Right atrium auricular region (tissue), 2 donors: ENCODE measurements at places on chromosomes 3 and 15.

DNA sequence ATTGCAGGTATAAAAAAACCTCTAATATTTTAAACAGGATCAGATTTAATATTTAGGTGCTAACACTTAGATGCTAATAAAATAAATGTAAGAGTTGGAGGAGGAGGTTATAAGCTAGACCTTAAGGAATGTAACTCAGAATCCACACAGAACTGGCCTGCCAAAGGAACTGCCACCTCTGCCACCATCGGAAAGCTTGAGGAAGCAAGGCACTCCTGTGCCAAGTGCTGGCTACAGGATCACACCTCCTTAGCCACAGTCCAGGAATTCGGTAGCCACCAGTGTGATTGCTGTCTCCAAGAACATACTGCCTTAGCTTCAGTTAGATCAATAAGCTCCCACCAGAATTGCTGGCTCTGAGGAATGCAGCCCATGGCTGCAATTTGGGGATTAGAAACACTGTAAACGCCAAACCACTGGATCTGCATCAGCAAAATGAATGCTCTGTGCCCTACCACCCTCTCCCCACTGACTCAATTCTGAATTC lies 58.0 kb downstream of the FRMD5 start:
- no peak for DNase-seq

GRCh38 chr15:61584410-61584809 lies 355.3 kb upstream of the RORA start:
- no peak for DNase-seq

DNA sequence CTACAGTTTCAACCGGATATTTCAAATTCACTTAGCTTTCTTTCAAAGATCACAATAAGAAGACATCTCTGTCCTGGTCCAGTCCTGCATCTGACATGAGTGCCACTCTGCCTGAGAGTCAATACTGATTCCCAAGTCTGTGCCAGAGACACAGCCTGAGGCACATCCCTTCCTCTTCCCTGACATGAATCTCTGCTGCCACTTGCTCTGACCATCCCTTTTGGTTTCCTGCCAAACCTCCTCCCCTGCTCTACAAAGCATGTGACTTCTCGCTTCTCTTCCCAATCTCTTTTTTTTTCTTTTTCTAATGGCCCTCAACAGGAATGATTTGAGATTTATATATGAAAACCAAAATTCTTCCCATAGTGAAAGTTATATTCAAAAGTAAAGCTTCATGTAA lies 117.9 kb downstream of the MECOM start:
- no peak for DNase-seq

DNA sequence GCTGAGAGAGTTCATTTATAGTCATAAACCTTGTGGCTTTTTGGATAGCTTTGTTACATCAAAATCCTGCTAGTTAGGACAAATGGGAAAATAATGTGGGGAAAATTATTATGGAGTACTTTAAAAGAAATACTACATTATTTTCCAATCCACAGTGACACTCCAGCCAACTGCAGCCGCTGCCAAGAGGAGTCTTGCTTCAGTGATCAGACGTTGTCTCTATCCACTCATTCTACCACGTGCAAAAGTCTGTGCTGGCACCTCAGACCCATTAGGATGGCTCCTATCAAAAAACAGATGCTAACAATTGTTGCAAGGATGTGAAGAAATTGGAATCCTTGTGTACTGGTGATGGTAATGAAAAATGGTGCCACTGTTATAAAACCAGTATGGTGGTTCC lies 128.6 kb upstream of the IQSEC1 start:
- no peak for DNase-seq

- DNase-seq: no peak
Measured at GRCh38 chr3:15948388-15948787, 150.6 kb upstream of the ANKRD28 start.

DNA sequence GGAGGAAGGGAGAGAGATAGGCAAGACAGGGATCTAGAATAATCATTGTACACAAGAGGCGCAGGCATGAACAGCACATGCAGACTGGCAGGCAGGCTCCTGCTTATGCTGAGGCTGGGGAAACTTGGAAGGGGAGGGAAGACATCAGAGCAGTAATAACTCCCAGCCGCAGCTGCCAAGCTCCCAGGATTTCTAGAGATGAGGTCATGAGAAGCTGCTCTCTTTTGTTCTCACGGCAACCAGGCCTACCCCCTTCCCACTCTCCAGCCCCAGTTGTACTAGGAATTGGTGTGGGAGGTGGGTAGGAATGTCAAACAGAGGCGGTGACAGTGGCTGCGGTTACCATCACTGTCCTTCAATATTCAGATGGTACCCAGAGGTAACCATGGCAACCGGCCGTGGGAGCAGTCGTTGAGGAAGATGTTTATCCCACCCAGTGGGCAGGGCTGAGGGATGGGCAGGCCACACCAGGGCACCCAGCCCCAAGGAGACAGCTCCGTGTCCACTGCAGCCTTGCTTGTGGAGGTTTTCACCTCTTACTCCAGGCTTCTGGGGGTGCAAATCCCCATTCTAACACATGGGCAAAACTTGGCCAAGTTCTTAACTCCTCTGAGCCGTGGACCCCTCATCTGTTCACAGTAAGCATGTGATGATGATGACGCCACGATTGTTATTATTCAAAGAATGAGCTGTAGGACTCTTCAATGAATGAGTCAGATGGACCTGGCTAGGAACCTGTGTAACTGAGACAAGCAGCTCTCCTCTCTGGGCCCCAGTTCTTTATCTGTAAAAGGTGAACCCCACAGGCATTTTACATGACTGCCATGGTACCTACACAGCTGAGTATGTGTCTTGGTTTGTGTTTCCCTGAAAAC lies 360.8 kb upstream of the PROK2 start:
- DNase-seq: no peak

GRCh38 chr15:51312166-51313073 lies 26.0 kb downstream of the CYP19A1 start:
- no peak for DNase-seq

DNA sequence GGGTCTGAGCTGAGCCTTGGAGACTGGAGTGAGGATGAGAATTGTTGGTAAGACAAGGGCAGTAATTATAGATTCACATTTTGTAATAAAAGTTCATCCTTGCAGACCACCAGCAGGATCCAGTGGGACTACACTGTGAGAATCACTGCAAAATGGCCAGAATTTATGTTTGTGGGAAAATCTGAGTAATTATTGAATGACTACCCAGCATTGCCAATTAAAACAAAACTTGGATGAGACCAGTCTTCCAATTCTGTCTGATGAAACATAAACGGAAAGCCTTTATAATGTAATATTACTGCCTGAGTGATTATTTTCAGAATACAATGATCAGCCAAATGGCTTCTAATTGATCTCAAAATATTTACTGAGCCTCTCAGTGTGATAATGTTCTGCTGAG lies 323.3 kb upstream of the C2CD4B start:
- DNase-seq: no peak

- no peak for DNase-seq
Measured at GRCh38 chr3:100072326-100073048, 41.8 kb downstream of the FILIP1L start.

GRCh38 chr3:10417847-10418246 lies 87.5 kb downstream of the ATP2B2 start:
- no peak for DNase-seq

GRCh38 chr3:117553461-117553860 lies 843.9 kb downstream of the TUSC7 start:
- DNase-seq: no peak

GRCh38 chr3:15064299-15064834 lies 748 bp downstream of the MRPS25 start:
- no peak for DNase-seq

- peak; percentile 58 for DNase-seq
Measured at GRCh38 chr3:177196456-177197040, 734 bp downstream of the TBL1XR1 start.

GRCh38 chr15:46270481-46271147 lies 635.8 kb downstream of the SQOR start:
- no peak for DNase-seq

DNA sequence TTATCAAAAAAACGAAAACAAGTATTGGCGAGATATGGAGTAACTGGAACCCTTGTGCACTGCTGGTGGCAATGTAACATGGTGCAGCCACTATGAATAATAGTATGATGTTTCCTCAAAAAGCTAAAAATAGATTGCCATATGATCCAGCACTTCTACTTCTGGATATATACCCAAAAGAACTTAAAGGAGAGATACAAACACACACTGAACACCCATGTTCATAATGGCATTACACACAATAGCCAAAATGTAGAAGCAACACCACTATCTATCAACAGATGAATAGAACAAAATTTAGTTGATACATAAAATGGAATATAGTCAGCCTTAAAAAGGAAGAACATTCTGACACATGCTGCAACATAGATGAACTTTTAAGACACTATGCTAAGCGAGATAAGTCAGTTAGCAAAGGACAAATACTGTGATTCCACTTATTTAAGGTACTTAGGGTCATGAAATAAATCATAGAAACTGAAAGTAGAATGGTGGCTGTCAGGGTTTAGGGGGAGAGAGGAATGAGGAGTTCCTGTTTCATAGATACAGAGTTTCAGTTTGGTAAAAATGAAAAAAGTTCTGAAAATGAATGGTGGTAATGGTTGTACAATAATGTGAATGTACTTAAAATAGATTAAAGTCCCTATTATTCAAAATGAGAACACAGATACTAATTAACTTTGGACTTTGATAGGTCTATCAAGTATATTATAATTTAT lies 59.4 kb upstream of the IMPG2 start:
- DNase-seq: no peak

- DNase-seq: no peak
Measured at GRCh38 chr15:92936693-92937092, 36.6 kb downstream of the CHD2 start.

DNA sequence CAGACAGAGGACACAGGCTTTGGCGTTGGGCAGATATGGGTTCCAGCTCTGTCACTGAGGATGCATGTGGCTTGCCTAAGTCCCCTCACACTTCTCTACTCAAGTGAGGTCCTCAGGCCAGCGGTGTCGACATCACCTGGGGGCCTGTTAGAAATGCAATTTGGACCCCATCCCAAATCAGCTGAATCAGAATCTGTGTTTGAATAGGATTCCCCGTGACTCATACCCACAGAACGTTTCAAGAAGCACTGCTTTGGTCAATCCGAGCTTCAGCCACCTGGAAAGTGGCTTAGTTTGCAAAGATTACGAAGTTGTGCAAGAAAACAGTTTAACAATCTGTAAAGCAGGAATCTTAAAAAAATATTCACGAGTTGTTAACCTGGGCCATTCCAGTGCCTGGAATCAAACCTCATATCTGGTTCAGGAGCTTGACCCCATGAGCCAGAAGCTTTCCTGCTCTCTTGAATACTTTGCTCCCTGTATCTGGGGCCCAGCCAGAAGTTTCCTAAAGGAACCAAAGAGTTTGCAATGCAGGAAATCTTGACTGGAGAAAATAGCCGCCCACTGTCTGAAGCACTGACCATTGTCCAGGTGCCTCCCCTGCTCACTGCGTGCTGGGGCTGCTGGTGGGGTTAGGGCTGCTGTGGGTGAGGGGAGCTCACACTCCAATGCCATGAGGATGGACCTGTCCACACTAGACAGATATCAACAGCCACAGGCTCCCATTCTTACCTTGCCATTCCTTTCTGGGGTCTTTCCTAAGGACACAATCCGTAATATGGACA lies 208.5 kb upstream of the LINGO1 start:
- no peak for DNase-seq

DNA sequence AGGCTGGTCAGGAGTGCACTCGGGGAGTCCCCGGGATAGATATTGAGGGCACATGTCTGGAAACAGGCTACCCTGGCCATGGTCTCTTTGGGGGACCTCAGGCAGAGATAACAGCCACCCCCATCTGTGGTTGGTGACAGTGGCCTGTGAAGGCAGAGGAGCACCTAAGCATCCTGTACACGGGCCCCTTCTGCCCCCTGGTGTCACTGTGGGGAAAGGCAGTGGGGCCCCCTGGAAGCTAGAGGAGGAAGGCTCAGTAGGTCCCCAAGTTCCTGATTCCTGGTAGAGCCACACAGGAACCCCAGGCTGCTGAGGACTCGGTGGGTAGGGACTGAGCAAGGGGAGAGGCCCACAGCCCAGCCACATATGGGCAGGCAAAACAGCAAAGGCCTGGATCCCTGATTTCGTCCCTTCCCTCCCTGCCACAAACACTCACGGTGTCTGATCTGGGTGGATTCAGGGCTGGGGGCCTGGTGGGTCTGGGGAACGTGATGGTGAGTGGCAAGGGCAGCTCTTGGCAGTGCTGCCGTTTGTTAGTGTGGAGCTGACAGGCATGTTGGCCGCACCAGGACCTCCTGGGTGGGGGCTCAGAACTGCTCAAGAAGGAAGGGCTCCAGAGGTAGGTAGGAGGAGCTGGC lies 14.1 kb upstream of the CXCR6 start:
- DNase-seq: no peak

DNA sequence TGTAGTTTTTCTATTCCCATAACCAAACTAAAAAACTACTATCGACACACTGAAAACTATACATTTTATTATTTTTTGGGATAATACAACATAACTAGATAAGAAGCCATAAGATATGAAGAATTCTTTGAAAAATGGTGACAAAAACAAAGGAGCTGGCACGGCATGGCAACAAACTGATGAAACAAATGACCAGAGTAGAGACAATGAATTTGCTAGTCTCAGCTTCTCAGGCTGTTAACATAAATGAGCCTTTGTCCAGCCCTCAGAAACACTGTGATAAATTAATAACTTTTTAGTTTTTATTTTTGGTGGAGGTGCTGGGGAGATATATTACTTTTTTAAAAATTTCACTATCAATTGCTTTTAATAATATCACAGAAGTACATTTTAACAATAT lies 100.7 kb downstream of the SMARCC1 start:
- DNase-seq: no peak

GRCh38 chr15:59394166-59394661 lies 21.5 kb upstream of the MYO1E start:
- no peak for DNase-seq

DNA sequence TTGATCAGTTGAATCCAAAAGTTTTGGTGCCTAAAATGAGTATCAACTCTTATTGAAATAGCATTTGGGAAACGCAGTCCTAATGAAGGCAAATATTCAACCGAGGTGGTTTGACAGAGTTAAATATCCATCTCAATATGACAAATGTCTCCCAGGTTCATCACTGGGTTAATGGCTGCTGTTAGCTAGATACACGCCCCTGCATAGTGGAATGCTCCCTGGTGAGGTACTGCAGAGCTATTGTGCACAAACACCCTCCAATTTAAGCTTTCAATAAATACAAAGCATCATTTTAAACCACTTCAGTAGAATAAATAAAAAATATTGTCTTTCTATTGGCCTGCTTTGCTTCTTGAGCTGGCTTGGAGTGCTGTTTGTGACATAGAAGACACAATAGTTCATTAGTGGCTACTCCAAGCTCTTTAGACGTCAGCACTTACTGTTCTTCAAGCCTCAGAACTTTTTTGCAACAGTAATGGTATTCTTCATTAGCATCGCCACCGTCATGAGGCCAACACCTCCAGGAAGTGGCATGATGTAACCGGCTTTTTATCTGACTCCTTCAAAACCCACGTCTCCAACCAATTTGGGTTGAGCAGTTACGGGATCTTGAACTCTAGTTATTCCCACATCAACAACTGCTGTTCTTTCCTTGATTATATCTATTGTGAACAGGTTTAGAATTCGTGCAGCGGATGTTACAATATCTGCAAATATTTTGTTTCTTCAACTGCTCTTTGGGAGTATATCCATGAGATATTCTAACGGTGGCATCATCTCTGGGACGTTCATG lies 1159.6 kb upstream of the EPHA6 start:
- DNase-seq: no peak
